ENCODE measurements at places on chromosomes 12 and 14.

DNA sequence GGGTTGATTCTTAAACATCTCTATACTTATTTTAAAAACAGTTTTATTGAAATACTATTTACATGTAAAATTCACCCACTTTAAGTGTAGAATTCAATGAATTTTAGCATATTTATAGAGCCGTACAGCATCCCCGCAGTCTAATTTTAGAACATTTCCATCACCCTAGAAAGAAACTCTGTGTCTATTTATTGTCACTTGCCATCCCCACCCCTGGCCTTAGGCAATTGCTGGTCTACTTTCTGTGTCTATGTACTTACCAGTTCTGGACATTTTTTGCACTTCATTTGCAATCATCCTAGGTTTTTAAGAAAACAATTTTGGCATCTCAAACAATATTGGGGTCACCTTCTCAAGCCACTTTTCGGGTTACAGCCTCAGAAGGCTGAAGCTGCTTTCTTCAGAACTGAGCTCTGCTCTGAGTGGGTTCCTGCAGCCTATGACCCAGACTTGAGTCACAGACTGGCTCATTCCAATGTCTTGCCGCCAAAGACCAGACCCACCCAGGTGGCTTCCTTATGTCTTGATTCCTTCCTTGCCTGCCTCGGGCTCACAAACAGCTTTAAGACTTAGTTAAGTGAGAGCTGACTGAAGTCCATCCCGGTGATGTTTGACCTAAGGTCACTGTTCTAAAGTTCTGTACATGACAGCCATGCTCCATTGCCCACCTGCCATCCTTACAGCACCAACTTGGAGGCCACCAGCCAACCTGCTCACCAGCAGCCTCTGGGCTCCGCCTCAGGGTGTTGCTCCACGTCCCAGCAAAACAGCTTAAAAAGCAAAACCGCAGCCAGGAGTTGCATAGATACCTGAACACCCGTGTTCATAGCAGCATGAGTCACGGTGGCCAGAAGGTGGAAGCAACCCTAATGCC lies 131.5 kb downstream of the CHST11 start:
- no peak for DNase-seq

- DNase-seq = peak; percentile 36
Observed at GRCh38 chr12:65881348-65881961, 57.2 kb downstream of the HMGA2 start.

DNA sequence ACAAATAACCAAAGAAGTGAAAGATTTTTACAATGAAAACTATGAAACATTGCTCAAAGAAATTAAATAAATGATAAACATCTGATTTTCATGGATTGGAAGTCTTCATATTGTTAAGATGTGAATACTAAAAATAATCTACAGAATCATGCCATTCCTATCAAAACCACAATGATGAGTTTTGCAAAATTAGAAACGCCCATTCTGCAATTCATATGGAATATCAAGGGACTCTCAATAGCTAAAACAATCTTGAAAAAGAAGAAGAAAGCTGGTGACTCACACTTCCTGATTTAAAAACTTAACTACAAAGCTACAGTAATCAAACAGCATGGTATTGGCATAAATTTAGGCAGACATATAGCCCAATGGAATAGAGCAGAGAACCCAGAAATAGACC lies 40.2 kb upstream of the CCT2 start:
- no peak for DNase-seq

DNA sequence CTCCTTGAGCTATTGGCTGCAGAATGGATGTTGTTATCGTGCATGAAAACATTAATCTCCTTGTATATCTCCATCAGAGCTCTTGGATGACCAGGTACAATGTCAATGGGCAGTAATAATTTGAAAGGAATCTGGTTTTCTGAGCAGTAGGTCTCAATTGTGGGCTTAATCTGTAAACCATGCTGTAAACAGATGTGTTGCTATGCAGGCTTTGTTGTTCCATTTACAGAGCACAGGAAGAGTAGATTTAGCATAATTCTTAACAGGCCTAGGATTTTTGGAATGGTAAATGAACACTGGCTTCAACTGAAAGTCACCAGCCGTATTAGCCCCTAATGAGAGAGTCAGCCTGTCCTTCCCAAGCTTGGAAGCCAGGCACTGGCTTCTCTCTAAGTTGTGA lies 50.4 kb downstream of the ATG14 start:
- no peak for DNase-seq

DNA sequence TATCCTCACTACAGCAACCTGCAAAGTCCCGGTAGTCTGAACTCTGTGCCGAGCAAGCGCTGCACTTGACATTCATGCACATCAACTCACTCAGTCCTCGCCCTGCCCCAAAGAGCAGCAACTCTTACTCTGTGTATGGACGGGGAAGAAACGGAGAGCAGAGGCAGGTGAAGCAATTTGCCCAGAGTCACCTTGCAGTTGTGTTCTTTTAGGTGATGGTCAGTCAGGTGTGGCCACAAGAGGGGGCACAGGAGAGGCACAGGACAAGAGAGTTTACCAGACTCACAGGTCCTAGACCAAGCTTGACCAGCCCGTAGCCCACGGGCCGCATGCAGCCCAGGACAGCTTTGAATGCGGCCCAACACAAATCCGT lies 39.1 kb downstream of the TSPAN11 start:
- DNase-seq = no peak

DNA sequence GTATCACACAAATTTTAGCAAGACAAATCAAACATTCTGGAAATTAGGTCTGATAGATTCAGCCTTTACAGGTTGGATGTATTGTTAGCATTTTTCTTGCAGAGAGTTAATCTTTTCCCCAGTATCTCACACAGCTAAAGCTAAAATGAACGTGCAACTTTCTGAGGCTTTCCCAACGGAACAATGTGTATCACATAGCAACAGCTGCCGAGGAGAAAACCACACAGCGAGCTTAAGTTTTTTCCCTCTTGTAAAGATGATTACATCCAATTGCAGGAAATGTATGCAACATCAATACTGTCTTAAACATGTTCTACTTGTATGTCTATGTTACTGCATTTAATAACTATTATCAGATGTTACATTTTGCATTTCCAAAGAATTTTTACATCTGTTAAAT lies 182.2 kb downstream of the CCDC59 start:
- DNase-seq = no peak

Measured in NB4 (cell line).